AG04449 (cell line): ENCODE measurements at places on chromosomes 12 and 14.

DNA sequence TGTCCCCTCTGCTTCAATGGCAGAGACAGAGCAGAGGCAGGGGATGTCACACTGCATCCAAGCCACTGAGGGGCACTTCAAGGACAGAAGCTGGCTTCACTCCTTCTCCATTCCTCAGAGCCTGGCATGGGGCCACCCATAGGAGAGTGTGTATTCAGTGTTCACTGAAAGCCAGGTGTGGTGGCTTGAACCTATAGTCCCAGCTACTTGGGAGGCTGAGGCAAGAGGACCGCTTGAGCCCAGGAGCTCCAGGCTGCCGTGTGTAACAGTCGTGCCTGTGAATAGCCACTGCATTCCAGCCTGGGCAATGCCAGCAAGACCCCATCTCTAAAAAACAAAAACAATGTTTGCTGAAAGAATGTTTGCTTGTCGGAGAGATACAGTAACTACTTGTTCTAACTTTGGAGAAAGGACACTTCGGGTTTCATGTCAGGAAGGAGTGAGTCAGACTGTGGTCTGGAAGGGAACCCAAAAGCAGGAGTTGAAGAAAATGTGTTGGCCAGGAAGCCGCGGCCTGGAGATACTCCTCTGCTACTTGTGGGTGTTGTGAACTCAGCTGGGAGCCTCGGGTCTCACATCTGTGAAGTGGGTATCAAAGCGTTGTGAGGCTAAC lies 43.4 kb downstream of the ELK3 start:
- peak; percentile 85 for DNase-seq

- no peak for DNase-seq
Observed at GRCh38 chr12:115871714-115872113, 405.8 kb downstream of the MED13L start.

GRCh38 chr12:9756706-9757105 lies 4.0 kb downstream of the CD69 start:
- no peak for DNase-seq

- no peak for DNase-seq
Observed at GRCh38 chr14:71231521-71232393, 324.5 kb downstream of the PCNX1 start.

DNA sequence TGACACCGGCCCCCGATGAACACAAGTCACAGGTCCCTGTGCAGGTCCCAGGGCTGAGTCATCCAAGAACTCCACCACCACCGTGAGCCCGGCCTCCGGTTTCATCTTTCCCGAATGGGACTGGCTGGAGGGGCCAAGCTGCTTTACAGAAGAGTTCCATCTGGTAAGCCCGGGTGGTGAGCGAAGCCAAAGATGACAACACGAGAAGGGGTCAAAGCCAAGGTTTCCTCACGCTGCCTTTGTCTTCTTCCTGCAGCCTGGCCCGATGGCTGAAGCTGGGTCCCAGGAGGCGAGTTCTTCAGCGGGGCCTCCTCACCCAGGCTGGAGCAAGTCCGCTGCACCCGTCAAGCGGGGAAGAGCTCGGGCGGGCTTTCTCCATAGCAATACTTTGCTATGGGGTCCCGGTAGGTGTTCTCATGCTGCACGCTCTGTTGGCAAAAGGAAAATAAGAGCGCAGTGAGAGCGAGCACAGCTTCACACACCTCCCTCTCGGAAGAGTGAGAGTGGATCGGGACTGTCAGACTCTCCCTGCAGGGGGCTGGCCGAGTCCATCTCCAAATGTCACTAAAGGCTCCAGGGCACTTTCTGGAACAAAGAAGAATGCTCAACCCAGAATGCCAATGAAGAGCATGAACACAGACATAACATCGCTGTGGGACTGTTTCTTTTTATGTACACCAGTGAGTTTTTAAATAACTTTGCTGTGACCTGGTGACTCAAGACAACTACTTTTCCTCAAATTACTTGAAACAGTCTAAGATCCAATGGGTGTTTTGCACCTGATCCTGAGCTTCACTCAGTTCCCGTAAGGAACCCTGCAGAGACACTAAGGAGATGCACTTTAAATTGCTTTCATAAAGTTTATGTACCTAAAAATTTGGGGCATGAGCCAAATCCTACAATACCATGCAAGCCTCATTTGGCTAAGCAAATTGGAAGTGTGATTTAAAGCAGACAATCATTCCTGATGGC lies 20.1 kb downstream of the SPRING1 start:
- no peak for DNase-seq

DNA sequence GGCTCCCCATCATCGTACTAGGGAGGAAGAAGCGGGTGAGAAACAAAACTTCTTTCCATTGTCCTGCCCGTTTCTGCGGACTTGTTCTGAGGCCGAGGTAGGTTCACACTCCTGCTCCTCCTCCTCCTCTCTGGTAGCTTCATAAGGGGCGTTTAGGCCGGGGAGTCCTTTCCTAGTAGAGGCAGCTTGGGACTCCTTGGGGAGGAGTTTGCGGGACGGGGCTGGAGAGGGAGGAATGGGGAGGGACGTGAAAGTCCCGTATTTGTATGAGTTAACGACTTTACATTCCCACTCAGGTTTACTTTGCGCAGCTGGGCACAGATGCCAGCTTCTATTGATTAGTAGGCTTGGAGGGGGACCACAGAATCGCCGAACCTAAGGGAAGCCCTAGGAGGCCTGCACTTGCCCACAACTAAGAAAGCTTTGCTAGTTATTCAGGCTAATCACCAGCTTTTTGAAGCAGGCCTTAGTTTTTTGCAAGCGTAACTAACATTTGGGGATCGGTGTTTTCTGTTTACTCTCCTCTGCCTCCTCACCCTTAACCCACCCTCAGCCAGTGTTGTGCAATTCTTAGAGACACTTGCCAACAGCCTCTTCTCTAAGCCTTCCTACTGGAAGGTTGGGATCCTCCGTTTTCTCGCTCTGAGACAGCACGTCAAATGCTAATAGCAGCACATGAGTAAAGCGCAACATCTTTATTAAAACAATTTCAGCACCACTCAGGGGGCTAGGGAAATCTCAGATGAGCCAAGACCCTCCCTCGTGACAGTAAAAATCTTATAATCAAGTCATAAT lies 499 bp downstream of the RNASE4 start:
- no peak for DNase-seq
